Left lung (tissue), 14 donors: ENCODE measurements at places on chromosomes 4 and X.
A peak's percentile ranks its signal among the peaks of the same experiment; 100 is the strongest.

DNA sequence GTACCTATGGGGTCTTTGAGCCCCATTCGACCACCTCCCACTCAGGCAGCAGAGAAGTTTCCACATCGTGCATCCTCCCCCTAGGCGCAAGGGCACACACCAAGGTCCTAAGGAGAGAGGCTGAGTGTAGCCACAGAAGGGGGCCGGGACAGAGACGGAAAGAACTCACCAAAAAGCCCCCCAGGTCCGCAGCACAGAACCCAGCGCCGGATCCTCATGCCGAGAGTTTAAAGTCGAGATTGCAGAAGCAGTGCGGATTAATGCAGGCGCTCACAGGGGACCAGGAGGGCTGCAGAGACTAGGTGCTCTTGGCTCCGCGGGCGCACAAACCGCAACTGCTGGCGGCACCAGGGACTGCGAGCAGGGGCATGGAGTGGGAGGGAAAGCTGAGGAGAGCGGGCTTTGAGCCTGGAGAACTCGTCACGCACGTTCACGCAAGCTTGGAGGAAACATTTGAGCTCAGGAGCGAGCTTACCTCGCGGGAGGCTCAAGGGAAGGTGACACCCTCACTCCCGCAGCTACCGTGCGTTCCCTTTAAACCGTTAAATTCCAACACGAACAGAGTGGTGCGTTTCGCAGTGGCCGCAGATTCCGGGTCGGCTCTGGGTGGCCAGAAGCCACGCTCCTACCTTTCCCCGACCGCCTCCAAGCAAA, 8.5 kb downstream of the NKX3-2 start:
- DNase-seq: no peak
- no peaks in the 10 kb centered on the region for H3K4me1 ChIP-seq
- no peak overlapping the region for H3K4me3 ChIP-seq
- H3K27ac ChIP-seq: no peak overlapping the region
- no peaks in the 10 kb centered on the region for H3K36me3 ChIP-seq

- H3K36me3 ChIP-seq: no peaks in the 10 kb centered on the region
- DNase-seq: no peak
- no peak overlapping the region for H3K27ac ChIP-seq
- H3K4me1 ChIP-seq: no peaks in the 10 kb centered on the region
- H3K4me3 ChIP-seq: no peak overlapping the region
- H3K27me3 ChIP-seq: no peaks in the 10 kb centered on the region
Observed at GRCh38 chr4:101594588-101594987, 195.9 kb upstream of the BANK1 start.

GRCh38 chrX:150849996-150850720, 48.3 kb downstream of the CD99L2 start:
- no peak overlapping the region for H3K27ac ChIP-seq
- H3K4me3 ChIP-seq: no peak overlapping the region
- no peak for DNase-seq
- no peaks in the 10 kb centered on the region for H3K4me1 ChIP-seq
- H3K36me3 ChIP-seq: no peaks in the 10 kb centered on the region

- H3K4me3 ChIP-seq: no peak overlapping the region
- DNase-seq: peak; percentile 44
- no peaks in the 10 kb centered on the region for H3K4me1 ChIP-seq
- H3K27ac ChIP-seq: no peak overlapping the region
Observed at GRCh38 chr4:8079031-8079885, 79.4 kb downstream of the ABLIM2 start.

GRCh38 chr4:4848540-4848939, 10.9 kb upstream of the MSX1 start:
- H3K27me3 ChIP-seq: peaks cover 14% of the 10 kb centered on the region
- peak; percentile 35 for DNase-seq
- peaks cover 13% of the 10 kb centered on the region for H3K4me1 ChIP-seq
- no peak overlapping the region for H3K4me3 ChIP-seq

GRCh38 chr4:155712846-155713245, 46.0 kb upstream of the GUCY1B1 start:
- no peak for DNase-seq
- no peaks in the 10 kb centered on the region for H3K4me1 ChIP-seq
- no peak overlapping the region for H3K4me3 ChIP-seq
- H3K27ac ChIP-seq: no peak overlapping the region
- no peaks in the 10 kb centered on the region for H3K27me3 ChIP-seq

DNA sequence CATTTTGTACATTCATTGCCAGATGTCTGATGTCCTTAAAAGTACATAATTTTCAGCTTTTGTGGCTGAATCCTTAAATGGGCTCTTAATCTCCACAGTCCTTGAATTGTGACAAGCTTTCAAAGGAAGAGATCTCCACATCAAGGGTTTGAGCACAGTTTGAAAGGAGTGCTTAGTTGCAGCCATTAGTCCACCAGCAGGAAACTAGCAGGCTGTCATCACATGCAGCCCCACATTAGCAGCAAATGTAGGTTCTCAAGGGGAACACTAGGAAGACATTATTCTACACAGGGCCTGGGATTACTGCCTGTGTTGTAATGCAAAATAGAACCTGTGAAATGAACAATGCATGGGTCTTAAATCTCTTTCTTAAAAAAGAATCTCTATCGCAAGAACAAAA, 173.2 kb downstream of the CBLL2 start:
- H3K4me3 ChIP-seq: no peak overlapping the region
- H3K27me3 ChIP-seq: no peaks in the 10 kb centered on the region
- DNase-seq: no peak
- no peaks in the 10 kb centered on the region for H3K36me3 ChIP-seq

DNA sequence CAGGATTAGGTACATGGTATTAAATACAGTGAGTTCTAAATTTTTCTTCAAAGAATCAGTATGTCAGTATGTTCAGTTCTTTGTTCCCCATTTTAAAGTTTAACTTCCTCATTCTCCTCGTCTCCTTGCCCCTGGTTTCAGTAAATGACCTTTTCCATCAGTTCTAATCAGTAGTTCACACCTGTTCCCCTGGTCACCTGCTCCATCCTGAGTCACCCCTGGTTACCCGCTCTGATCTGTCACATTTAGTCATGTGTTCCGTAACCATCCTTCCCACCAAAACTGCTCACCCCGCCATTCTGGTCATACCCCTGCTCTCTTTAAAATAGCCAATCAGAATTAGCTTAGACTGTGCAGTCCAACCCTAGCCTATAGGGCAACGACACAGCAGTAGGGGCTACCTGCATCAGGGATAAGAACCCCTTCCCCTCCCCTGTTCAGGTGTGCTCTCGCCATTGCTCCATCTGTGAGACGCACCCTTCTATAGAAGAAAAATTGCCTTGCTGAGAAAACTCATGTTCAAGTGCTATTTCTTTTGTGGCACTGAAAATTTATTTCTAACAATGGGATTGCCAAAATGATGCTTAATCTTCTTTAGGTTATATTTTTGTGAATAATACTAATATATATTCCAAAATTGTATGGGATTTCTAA, 181.3 kb downstream of the OR13H1 start:
- DNase-seq: no peak
- no peak overlapping the region for H3K27ac ChIP-seq
- no peak overlapping the region for H3K4me3 ChIP-seq
- no peaks in the 10 kb centered on the region for H3K27me3 ChIP-seq
- H3K36me3 ChIP-seq: no peaks in the 10 kb centered on the region

DNA sequence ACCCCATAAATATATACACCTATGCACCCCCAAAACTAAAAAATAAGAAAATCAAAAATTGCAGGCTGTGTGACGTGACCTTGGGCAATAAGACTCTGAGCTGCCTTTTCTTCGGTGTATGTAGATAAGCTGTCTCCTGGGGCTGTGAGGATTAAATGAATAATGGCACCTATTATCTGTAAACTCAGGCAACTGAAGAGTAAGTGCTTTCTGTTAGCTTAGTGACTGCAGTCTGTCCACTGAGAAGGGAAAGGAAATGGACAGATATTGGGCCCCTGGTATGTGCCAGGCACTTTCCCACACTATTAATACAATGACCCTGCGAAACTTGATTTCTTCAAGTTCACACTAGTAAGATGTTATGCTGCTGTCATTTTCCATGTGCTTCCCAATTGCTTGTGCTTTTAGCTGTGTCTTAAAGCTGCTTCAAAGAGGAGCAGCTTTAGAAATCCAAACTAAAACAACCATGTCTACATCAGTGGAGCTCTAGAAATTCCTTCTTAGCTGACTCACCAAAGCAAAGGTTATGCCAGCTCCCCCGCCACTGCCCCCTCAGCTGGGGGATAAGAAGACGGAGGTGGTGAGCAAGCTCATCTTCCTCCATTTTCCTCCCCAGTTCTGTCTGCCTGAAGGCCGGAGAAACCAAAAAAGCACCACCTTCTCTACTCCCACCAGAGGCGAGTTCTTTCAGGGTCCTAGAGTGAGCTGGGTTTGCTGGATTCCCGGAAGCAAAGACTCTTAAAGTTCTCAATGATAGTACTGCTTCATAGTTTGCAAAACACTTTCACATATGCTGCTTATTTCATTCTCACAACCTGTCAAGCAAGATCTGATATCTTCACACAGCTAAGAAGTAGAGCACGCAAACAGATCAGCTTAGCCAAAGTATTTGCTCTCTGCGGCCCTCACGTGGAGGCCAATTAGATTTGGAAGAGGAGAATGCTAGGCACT, 8.8 kb upstream of the DGAT2L6 start:
- H3K27ac ChIP-seq: peak overlapping the region; percentile 23
- no peaks in the 10 kb centered on the region for H3K36me3 ChIP-seq
- H3K4me3 ChIP-seq: no peak overlapping the region
- no peaks in the 10 kb centered on the region for H3K27me3 ChIP-seq

GRCh38 chr4:99649208-99649607, 8.4 kb downstream of the C4orf54 start:
- no peak overlapping the region for H3K27ac ChIP-seq
- no peak for DNase-seq
- no peaks in the 10 kb centered on the region for H3K27me3 ChIP-seq
- H3K4me1 ChIP-seq: no peaks in the 10 kb centered on the region

GRCh38 chr4:73609706-73610105, 10.5 kb downstream of the RASSF6 start:
- H3K36me3 ChIP-seq: no peaks in the 10 kb centered on the region
- H3K27ac ChIP-seq: no peak overlapping the region
- no peak for DNase-seq
- H3K4me1 ChIP-seq: no peaks in the 10 kb centered on the region

DNA sequence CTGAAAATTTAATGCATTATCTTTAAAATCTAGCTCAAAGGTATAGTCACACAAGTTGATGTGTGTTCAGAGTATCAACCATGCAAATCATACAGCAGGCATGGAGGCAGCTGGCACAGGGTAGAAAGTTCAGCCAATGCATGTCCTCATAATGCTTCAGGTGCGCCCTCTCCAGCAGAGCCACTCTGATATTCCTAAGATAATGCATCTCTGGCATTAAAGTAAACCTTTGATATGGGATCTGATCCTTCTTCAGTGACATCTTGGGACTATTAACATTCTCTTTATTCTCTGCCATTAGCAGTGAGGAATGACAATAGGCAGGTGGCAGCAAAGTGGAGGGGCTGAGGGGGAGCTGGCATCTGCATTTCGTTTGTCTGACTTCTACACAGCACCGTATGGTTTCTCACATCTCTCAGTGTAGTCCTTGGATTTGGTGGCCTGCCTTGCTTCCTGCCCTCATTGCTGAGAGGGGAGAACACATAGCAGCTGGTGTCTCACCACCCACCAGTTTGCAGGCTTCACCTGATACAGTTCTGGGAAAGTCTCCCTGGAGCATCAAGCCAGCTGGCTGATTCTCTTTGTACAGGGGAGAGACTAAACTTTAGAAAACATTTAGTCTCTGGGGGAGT, 168.7 kb upstream of the TBC1D9 start:
- H3K27me3 ChIP-seq: no peaks in the 10 kb centered on the region
- no peak for DNase-seq
- H3K4me3 ChIP-seq: no peak overlapping the region
- H3K27ac ChIP-seq: no peak overlapping the region

DNA sequence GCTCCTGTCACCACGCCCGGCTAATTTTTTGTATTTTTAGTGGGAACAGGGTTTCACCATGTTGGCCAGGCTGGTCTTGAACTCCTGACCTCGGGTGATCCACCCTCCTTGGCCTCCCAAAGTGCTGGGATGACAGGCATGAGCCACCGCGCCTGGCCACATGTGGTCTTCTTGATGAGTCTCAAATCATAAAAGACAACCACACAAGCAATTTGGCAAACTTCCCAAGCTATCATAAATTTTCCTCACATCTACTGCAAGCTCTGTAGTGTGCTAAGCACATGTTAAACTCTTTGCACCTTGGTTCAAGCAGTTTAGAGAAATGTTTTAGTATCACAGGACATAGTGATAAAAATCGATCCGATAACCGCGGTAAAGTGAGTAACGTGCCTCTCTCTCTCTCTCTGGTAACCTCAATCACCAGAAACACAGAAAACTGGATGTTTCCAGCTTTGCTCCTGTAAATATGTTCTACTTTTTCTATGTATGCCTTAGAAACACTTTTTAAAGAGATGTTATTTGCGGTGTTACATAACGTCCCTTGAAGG, 256.8 kb downstream of the DHRSX start:
- no peaks in the 10 kb centered on the region for H3K4me1 ChIP-seq
- no peak overlapping the region for H3K27ac ChIP-seq
- no peak overlapping the region for H3K4me3 ChIP-seq
- DNase-seq: no peak

- no peaks in the 10 kb centered on the region for H3K27me3 ChIP-seq
- H3K36me3 ChIP-seq: no peaks in the 10 kb centered on the region
- DNase-seq: no peak
- no peaks in the 10 kb centered on the region for H3K4me1 ChIP-seq
Observed at GRCh38 chr4:26821677-26822503, 38.8 kb upstream of the STIM2 start.

GRCh38 chr4:116520886-116521285, 564.5 kb downstream of the TRAM1L1 start:
- H3K27ac ChIP-seq: no peak overlapping the region
- no peak for DNase-seq
- H3K4me3 ChIP-seq: no peak overlapping the region
- H3K36me3 ChIP-seq: no peaks in the 10 kb centered on the region

DNA sequence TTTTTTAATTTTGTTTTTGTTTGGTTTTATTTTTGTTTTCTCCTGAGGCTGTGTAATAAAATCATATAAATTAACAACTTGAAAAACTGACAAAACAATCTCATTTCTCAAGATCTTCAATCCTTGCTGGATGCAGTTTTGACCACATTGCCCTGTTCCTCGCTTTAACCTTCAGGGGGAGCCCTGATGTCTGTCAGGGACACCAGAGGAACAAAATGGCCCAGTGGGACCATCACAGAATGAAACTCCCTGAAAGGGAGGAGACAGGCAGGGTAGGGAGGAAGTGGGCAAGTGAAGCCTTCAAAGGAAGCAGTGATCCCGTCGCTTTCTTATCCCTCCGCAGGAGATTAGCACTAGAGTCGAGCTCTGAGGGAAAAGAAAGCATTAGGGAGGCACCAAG, 274.9 kb upstream of the LDB2 start:
- DNase-seq: no peak
- no peak overlapping the region for H3K4me3 ChIP-seq
- no peak overlapping the region for H3K27ac ChIP-seq
- no peaks in the 10 kb centered on the region for H3K4me1 ChIP-seq

- H3K4me3 ChIP-seq: no peak overlapping the region
- H3K27me3 ChIP-seq: no peaks in the 10 kb centered on the region
- no peak overlapping the region for H3K27ac ChIP-seq
- no peaks in the 10 kb centered on the region for H3K36me3 ChIP-seq
Observed at GRCh38 chrX:38438321-38438720, 85.9 kb downstream of the OTC start.
